ENCODE measurements at places on chromosomes 16 and 17. TPM values are rescaled to one million over a fixed set of nuclear protein-coding genes. Genes with fewer than 3 reads are reported as not detected.

The LRRC45 gene
- total RNA-seq, result 11.0 TPM

The TM4SF5 gene
- not detected for total RNA-seq

GRCh38 chr17:70078549-70078948, 3.5 kb downstream of the KCNJ16 start:
- no peak for DNase-seq

DNA sequence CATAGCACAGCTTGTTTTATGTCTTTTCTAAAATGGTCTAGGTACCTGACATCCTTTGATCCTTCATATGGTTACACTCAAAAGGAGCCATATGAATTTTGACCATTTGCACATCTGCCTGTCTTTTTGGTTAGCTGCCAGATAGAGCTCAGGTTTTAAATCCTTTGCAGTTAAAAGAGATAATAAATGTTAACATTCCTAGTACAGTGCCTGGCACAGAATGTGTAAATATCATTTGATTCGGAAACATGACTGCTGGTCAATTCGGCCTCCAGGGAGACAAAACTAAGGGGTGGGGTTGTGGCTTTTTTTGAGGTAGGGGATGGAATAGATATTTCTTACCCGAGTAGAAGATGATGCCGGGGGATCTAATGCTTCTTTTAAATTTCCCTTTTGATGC, 64.2 kb downstream of the FTO start:
- DNase-seq, result no peak

- DNase-seq, result no peak
These were observed 18.9 kb upstream of the HYDIN start for GRCh38 chr16:71249399-71249798.

GRCh38 chr17:78223765-78224164, 7.7 kb upstream of the TMEM235 start:
- no peak for DNase-seq

GRCh38 chr17:78789149-78789662, 7.1 kb upstream of the CYTH1 start:
- DNase-seq, result no peak

- no peak for DNase-seq
These were observed 22.5 kb upstream of the NKD1 start for GRCh38 chr16:50525716-50526115.
